Activated CD4-positive, alpha-beta T cell treated with anti-CD3 and anti-CD28 coated beads, Interleukin-2, amount 50 U/mL, for 1 hour (primary cell): ENCODE measurements at places on chromosomes 2 and 18.
A peak's percentile ranks its signal among the peaks of the same experiment; 100 is the strongest.

DNA sequence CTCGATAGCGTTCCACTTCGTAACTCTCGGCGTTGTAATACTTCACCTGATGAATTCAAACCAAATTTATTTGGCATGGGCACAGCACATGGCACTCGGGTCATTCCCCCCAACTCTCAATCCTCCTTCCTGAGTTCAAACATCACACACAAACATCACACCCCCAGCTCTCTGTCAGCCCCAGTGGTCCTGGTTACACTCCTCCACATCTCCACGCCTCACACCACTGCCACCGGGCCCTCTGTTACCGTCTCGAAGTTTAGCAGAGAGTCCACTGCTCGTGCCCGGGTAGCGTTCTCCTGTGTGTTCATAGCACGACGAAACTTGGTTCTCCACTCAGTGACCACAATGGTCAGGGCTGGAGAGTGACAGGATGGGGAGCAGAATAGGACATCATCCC lies 4.6 kb downstream of the ABCB6 start:
- no peak for DNase-seq

GRCh38 chr2:99442837-99443236 lies 47.0 kb downstream of the REV1 start:
- no peak for DNase-seq

DNA sequence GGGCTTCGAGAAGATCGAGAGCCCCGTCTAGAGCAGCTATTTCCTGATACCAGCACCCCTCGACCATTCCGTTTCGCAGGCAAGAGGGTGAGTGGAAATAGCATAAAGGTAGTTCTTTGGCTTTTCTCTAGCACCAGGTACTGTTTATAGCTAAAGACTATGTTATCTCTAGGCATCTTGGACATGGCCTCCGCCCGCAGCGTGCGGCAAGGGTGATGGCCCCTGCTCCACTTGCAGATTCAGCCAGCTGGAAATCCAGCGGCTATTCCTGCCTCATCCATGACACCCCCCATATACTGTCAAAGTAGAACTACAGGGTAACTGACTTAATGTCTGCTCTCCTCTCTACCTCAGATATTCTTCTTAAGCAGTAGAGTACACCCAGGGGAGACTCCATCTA lies 3.3 kb downstream of the AGBL5 start:
- DNase-seq = no peak

- no peak for DNase-seq
These were observed 49.6 kb downstream of the IL1R2 start for GRCh38 chr2:102041351-102041750.

- DNase-seq = no peak
These were observed 134.9 kb downstream of the RPIA start for GRCh38 chr2:88826399-88826798.

- DNase-seq = no peak
These were observed 11.2 kb upstream of the SP5 start for GRCh38 chr2:170703776-170704476.

- DNase-seq = no peak
These were observed 39.5 kb upstream of the FOXI3 start for GRCh38 chr2:88492002-88492401.

- no peak for DNase-seq
These were observed 8.1 kb downstream of the TDRD15 start for GRCh38 chr2:21131861-21132260.

- no peak for DNase-seq
These were observed 14.3 kb upstream of the PIEZO2 start for GRCh38 chr18:11163665-11164064.

DNA sequence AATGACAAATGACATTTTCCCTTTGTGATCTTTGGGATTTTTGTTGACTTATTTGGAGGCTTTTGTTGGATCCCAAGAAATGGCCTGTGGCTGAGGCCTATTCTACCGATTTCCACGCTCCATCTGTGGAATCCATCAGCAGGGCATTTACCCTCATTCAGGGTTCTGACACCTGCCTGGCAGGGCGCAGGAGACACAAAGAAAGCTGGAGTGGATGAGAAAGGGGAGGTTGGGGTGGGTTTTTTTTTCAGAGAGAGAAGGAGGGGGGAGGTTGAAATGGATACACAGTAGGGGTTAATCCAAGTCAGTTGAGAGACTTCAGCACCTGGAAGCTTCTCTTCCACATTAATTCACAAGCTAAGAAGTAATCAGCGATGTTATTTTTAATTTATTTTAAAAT lies 59.7 kb downstream of the PAX3 start:
- no peak for DNase-seq

- no peak for DNase-seq
These were observed 43.0 kb downstream of the FBXO48 start for GRCh38 chr2:68423966-68424650.

- no peak for DNase-seq
These were observed 651 bp upstream of the STAM2 start for GRCh38 chr2:152176113-152176714.

DNA sequence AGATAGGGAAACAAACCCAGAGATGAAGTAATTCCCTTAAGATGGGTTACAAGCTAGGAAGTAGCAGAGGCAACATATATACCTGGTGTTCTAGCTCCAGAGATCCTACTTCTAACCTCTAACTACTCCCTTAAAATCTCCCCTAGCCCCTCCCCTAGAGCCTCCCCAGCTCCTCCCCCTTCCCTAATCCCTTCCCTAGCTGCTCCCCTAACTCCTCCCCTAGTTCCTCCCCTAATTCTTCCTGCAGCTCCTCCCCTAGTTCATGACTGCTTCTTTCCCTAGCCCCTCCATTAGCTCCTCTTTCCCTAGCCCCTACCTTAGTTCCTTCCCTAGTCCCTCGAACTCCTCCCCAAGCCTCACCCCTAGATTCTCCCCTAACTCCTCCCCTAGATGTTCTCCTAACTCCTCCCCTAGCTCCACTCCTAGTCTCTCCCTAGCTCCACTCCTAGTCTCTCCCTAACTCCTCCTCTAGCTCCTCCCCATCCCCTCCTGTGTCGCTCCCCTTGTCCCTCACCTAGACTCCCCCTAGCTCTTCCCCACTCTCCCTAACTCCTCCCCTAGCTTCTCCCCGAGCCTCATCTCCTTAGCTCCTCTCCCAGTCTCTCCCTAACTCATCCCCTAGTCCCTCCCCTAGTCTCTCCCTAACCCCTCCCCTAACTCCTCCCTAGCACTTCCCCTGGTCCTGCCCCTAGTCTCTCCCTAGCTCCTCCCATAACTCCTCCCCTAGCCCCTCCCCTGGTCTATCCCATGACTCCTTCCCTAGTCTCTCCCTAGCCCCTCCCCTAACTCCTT lies 108.9 kb downstream of the CD226 start:
- no peak for DNase-seq

DNA sequence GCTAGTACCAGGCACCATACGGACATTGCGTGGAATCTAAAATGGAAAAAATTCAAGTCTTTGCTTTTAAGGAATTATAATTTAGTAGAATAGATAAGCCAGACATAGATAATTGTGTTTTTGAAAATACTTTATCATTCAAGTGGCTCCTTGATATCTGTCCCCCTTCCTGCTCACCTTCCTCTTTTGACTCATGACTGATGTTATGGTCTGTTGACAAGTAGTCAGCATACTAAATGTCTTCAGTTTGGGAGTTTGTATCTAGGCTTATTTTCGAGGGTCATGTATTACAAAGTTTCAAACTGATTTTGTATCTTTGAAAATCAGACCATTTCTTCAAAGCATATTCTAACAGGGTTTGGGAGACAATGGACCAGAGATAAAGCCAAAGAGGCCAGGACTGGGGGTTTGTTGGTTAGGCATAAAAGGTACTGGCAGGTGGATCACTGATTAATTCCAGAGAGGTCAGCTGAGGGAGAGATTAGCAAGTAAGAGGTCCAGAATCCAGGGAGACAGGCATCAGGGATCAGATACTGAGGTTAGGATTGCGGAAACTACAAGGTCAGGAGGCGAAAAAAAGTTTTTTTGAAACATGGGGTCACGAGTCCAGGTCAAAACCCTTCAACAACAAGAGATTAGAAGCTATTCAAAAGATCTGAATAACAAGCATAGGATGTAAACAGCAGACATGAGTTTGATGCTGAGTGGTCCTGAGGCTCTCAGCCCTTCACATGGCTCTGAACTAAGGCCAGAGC lies 31.5 kb upstream of the KLHL14 start:
- DNase-seq = no peak

- DNase-seq = no peak
These were observed 344.4 kb downstream of the SETBP1 start for GRCh38 chr18:45025089-45025450.

GRCh38 chr2:8374782-8375181 lies 307.1 kb upstream of the ID2 start:
- no peak for DNase-seq

DNA sequence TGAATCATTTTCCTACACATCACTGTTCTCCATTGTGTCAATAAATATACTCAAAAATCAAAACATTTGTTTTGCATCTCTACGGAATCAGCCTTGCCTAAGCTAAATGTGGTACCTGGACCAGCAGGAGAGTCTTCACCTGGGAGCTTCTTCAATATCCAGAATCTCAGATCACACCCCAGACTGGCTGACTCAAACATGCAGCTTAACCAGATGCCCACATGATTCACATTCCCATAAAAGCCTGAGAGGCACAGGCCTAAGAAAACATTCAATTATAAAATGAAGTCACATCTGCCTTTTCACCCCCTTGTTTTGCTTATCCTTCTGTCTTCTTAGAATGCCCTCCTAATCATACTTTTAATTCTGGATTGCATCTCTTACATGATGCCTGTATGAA lies 1045.5 kb upstream of the NXPH2 start:
- no peak for DNase-seq

- no peak for DNase-seq
These were observed 13.1 kb downstream of the PKDCC start for GRCh38 chr2:42060718-42061619.

- DNase-seq = no peak
These were observed 8.1 kb upstream of the SSB start for GRCh38 chr2:169790581-169790980.

DNA sequence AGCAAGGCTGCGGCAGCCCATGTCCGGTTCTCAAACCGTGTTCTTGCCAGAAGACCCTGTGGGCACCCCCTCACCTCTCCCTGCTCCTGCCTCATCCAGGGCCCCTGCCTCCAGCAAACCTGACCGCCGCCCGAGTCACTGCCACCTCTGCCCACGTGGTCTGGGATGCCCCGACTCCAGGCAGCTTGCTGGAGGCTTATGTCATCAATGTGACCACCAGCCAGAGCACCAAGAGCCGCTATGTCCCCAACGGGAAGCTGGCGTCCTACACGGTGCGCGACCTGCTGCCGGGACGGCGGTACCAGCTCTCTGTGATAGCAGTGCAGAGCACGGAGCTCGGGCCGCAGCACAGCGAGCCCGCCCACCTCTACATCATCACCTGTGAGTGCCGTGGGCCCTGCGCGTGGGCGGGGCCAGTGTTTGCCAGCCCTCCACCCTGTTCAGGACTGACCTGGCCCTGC lies 32.2 kb downstream of the MTERF4 start:
- DNase-seq = no peak

DNA sequence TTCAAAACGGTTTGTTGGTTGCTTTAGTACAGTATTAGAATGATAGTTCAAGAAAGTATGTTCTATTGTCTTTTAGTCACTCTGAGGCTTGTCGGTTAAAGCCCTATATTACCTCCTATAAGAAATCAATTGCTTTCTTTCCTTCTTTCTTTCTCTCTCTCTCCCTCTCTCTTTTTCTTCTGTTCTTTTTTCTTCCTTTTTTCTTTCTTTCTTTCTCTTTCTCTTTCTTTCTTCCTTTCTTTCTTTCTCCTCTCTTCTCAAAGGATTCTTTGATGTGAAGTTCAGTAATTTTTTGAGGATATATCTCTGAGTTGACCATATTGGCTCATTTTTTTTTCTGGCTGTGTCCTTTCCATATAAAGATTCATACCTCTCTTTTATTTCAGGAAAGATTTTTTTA lies 249.4 kb downstream of the SRBD1 start:
- no peak for DNase-seq

DNA sequence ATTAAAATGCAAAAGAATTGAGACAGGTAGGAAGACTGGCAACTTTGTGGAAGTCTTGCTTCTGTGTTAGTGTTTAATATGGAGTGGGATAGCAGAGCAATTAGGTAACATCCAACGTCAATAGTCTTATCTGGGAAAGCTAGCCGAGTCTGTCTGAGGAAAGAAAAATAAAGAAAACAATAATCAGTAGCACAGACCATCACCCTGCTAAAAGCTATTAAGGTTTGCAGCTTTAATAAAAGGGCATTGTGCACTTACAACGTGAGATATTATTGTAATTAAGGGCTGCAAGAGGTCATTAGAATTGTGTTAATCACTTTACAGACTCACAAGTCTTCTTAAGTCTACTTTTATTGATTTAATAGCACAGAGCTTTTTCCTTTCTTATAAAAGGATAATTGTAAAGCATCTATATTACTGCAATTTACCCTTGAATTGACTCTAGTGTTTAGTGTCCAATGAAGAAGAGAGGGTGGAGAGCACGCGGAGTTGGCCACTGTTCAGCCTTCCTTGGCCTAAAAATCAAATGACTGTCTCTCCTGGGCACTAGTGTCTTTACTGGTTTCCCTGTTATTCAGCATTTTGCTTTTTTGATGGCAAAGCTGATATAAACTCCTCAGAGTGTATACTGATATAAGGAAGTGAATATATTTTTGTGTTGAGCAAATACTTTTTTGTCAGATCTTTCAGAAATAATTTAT lies 2.0 kb downstream of the CDH7 start:
- no peak for DNase-seq

- DNase-seq = no peak
These were observed 119.1 kb downstream of the BAZ2B start for GRCh38 chr2:159497256-159497655.

DNA sequence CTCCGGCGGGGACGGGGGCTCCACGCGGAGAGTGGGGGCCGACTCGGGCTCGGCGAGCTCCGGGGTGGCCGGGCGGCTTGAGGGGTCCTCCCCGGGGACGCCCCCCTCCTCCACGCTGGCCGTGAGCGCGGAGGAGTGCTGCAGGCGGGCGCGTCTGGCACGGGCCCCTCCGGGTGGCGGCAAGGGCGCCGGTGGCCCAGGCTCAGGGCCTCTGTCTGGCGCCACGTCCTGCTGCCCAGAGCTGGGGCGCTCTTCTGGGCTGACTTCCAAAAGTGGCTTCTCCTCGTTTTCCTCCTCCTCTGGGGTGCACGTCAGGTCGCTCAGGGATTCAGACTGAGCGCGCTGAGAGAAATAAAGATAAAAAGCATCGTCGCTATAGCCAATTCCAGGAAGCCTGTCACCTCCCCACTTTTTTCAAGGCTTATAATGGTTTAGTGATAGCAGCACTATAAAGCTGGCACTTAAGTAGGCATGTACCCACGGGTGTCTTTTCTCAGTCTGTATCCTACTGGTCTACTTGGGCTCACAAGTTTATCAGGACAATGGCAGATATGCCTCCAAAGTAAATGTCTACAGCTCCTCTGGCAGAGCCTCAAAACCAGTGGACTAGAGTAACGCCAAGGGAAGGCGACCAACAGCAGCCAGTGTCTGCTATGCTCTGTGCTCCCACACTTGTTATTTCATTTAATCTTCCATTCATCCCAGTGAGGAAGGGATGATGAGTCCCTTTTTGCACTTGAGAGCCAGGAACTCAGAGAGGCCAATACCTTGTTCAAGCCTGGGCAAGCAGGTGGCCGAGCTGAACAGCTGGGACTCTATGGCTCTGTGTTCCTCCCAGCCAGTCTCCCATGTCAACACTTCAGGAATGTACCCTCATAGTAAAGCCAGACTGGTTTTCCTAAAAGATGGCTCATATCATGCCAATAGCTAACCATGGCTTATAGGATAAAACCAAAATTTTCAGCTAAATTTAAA lies 92.6 kb upstream of the MGAT4A start:
- no peak for DNase-seq

GRCh38 chr18:61340148-61340547 lies 6.9 kb downstream of the CDH20 start:
- no peak for DNase-seq

- DNase-seq = no peak
These were observed 316.5 kb downstream of the CYP26B1 start for GRCh38 chr2:71831193-71831577.

- DNase-seq = peak; percentile 83
These were observed 81.5 kb upstream of the PPM1B start for GRCh38 chr2:44087036-44087713.
